Foreskin keratinocyte (primary cell): ENCODE measurements at places on chromosomes 2 and 18. TPM values are rescaled to one million over a fixed set of nuclear protein-coding genes. Genes with fewer than 3 reads are reported as not detected.
A peak's percentile ranks its signal among the peaks of the same experiment; 100 is the strongest.

GRCh38 chr2:160298960-160299359 is 98.9 kb upstream of the ITGB6 start:
- no peak for DNase-seq

DNA sequence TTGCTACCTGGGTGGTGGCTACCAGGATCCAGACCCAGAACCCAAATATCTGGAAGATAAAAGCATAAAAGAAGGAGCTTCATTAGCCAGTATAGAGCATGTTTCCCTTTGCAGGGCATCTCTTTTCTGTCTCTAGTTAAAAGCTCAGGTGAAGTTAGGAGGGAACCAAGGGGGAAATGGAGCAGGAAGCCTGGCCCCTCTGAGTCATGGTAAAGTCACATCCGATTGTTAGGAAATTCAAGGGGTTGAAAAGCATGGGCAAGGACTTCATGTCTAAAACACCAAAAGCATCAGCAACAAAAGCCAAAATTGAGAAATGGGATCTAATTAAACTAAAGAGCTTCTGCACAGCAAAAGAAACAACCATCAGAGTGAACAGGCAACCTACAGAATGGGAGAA is 126.9 kb downstream of the RPIA start:
- DNase-seq = peak; percentile 26

Gene GPC1
- total RNA-seq = 116 and 121 TPM in 2 replicates

Gene PRSS56
- total RNA-seq = not detected in 2 replicates

DNA sequence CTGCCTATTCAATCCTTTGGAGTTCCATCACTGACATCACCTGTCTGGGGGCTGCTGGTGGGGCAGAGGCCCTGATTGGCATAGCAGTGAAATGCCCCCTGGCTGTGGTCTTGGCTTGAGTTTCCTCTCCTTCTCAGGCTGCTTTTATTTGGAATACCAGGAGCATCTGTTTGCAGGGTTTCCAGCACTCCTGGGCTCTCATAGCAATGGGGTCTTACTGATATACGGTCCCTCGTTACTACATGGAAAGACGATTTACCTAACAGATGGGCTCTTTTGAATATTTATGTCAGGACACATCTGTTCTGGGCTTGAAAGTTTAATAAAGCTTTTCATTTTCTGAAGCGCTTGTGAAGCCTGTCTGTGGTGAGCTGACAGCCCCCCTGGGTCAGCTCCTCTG is 230.3 kb downstream of the SLC4A3 start:
- no peak for DNase-seq
